ENCODE measurements at places on chromosomes 13 and 19. TPM values are rescaled to one million over a fixed set of nuclear protein-coding genes. Genes with fewer than 3 reads are reported as not detected.

MLLT1 gene
- total RNA-seq = 67.3 TPM

MYO16 gene
- total RNA-seq = 0.82 TPM

GGACT gene
- total RNA-seq = 2.2 TPM

TTC9B gene
- not detected for total RNA-seq

CEACAM8 gene
- total RNA-seq = not detected

PTPRH gene
- 3.1 TPM for total RNA-seq

F10 gene
- total RNA-seq = 31.7 TPM

GGN gene
- 0.89 TPM for total RNA-seq

ZNF738 gene
- total RNA-seq = 2.9 TPM

CLEC17A gene
- total RNA-seq = not detected

DNA sequence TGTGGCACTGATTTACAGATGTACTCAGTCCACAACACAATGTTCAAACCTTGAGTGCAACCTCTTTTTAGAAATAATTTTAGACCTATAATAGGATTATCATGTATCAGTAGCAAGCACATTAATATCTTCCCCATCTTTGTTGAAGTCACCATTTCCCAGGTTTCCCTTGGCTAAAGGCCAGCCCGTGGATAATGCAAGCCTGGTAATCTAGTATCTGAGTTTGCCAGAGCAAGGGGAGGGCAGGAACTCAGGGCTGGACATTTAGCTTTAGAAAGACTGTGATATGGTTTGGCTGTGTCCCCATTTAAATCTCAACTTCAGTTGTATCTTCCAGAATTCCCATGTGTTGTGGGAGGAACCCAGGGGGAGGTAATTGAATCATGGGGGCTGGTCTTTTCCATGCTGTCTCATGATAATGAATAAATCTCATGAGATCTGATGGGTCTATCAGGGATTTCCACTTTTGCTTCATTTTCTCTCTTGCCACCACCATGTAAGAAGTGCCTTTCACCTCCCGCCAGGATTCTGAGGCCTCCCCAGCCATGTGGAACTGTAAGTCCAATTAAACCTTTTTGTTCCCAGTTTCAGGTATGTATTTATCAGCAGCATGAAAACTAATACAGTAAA is 37.7 kb downstream of the SLC6A16 start:
- DNase-seq = no peak

DNA sequence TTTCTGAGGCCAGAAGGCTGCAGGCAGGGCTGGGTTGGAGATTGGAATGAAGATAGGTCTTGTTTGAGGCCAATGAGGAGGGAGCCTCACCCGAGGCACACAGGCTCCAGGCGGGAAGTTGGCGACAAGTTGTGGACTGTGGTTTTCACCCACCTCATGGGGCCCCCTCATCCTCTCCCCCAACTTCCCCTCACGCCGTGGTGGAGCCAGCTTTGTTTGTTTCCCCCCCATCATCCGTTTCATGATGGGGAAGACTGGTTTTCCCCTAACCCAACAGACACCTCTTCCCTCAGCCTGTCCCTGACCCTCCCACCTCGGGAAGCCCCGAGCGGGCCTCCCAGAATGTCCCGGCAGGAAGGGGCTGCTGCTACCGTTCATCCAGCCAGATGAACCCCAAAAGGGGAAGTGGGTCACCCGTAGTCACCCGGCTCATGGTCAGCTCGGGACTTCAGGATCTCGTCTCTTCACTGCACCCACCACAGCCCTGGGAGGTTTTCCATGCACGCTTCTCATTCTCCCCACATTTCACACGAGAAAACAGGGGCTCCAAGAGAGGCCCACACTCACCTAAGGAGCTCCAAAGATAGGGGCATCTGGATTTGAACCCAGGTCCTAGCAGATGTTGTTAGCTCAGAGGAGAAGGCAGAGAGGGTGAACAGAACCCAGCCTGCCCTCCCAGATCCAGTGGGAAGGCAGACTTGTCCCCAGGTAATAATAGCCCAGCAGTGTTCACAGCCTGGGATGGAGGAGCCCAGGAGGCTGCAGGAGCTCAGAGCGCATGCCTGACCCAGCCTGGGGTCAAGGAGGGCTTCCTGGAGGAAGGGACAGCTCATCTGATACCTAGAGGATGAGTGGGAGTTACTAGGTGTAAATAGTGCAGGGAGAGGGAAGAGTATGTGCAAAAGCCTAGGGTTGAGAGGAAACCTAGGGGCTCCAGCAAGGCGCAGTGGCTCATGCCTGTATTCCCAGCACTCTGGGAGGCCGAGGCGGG is 23.5 kb downstream of the CEACAM16 start:
- no peak for DNase-seq

DNA sequence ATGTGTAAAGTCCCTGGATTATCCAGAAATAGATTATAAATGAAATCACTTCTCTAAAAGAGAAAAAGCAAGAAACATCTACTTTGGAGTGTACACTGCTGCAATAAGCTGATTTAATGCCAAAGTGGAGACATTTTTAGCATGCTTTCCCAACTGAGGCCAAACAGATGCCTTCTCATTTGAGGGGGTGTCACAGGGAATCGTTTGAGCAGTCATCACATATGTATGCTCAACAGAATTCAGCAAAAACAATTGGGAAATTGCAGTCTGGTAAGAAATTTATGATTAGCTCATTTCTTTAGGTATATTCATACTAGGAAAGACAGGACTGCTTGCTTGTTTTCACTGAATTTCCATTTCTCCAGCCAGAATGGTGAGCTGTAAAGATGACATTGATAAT is 27.3 kb upstream of the TPP2 start:
- DNase-seq = no peak

GRCh38 chr19:51368366-51369282 is at the start of gene CLDND2:
Gene CLDND2, minus strand, starts transcription at chr19:51369003. Its CDS starts 426 bp downstream, at chr19:51368577.
- peak; percentile 56 for DNase-seq

DNA sequence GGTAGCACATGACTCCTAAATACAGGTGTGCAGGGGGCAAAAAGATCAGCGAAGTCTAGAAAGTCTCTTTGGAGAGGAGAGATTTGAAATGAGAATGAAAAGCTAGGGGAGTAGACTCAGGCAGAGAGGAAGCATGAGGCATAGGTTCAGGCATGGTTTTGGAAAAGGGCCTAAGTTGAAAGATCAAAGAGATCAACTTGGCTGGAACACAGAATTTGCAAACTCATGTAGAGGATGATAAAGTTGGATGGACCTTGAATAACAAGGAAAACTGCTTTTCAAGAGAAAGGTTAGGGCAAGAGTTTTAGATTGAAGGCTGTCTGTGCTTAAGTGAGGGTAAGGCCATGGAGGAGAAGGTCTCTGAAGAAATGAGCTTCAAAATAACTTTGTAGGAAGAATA is 47.4 kb upstream of the UBAC2 start:
- DNase-seq = no peak

DNA sequence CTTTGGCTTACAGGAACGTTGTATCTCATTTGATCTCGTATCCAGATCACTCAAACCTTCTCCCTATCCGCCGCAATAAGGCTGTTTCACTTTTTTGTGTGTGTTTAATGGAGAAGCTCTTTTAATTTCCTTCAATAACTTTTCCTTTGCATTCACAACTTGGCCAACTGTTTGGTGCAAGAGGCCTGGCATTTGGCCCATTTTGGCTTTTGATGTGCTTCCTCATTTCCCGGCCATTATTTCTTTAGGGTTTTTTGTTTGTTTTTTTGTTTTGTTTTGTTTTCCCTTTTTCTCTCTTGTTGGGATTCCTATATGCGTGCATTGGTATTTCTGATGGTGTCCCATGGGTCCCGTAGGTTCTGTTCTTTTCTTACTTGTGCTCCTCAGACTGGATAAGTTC is 6.1 kb upstream of the UPF3A start:
- DNase-seq = no peak

DNA sequence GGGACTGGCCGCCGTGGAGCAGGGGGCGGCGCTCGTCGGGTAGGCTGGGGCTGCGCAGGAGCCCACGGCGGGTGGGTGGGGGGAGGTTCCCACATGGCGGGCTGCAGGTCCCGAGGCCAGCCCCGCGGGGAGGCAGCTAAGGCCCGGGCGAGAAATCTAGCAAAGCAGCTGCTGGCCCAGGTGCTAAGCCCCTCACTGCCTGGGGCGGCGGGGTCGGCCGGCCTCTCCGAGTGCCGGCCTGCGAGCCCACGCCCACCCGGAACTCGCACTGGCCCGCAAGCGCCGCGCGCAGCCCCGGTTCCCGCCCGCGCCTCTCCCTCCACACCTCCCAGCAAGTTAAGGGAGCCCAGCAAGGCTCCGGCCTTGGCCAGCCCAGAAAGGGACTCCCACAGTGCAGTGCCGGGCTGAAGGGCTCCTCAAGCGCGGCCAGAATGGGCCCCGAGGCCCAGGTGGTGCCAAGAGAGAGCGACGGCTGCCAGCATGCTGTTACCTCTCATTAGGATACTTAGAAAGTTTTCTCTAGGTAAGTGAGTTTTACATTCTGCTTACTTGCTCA is 1463.5 kb upstream of the MIR17HG start:
- DNase-seq = no peak

- no peak for DNase-seq
Measured at GRCh38 chr19:19900139-19900728, 512 bp upstream of the ZNF93 start.

DNA sequence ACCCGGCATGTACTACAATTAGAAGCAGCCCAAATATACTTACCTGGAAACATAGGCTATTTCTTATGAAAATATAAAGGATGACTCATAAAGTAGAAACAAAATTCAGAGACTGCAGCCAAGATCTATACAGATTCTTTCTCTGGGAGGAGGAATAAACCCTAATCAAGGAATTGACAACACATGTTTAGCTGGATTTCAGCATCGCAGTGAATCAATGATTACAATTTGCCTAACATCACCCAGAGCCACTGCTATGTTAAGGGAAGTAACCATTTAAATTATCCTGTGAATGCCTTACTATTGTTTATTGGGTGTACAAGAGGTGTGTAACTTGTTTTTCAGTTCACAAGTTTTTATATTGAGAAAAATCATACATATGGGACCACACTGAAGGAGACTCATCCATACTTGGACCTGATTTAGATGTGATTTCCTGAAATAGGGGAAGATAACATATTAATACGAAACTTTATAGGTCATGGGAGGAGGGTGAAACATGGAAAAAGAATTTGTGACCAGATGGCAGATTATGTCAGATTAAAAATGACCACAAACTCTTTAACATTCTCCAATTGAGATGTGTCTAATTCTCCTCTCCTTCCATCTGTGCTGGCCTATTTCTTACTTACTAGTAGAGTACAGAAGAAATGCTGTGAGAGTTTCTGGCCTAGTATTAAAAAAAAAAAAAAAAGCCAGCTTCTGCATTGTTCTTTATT is 1168.4 kb downstream of the SLITRK1 start:
- DNase-seq = no peak

GRCh38 chr13:99894840-99895443 is 76.6 kb downstream of the ZIC5 start:
- DNase-seq = no peak

- DNase-seq = peak; percentile 87
Measured at GRCh38 chr19:46634045-46634655, 1.9 kb downstream of the GNG8 start.

DNA sequence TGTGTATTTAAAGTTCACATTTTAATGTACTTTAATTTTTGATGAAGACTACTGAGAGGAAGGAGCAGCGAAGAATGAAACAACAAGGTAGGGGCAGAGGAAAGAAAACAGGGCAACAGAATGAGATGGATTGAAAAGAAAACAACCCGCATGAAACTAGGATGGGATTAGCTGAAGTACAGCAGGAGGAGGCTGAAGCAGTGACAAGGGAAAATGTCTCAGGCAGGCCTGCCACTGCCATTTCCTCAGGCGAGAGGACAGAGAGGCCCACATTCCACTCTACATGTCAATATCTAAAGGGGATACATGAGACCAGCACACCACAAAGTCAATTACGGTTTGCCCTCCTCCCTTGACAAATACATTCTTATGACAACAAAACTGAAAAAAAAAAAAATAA is 1703.2 kb downstream of the EFNB2 start:
- DNase-seq = no peak

- DNase-seq = peak; percentile 95
Measured at GRCh38 chr19:2053601-2054389, 2.8 kb upstream of the MKNK2 start.
